ENCODE measurements at places on chromosomes 4 and X.
A peak's percentile ranks its signal among the peaks of the same experiment; 100 is the strongest.

DNA sequence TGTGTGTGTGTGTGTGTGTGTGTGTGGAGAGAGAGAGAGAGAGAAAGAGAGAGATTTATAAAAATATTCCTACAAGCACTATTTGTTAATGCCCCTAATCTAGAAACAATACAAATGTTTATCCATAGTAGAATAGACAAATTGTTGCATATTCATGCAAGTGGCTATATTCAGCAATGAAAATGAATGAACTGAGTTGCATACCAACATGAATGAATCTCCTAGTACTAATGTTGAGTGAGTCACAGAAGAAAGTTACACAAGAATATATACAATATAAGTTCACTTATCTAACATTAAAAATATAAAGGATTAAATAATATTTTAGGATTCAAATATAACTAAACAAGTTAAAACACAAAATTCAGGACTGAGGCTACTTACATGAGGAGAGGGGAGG, 456.8 kb upstream of the AMOT start:
- H3K27me3 ChIP-seq = no peaks in the 10 kb centered on the region
- no peak overlapping the region for H3K27ac ChIP-seq
- DNase-seq = no peak
- H3K36me3 ChIP-seq = no peaks in the 10 kb centered on the region
- H3K4me1 ChIP-seq = no peaks in the 10 kb centered on the region

GRCh38 chr4:128596853-128597252, 212.6 kb upstream of the JADE1 start:
- H3K4me3 ChIP-seq = no peak overlapping the region
- DNase-seq = no peak
- H3K27me3 ChIP-seq = no peaks in the 10 kb centered on the region
- no peaks in the 10 kb centered on the region for H3K36me3 ChIP-seq
- no peak overlapping the region for H3K27ac ChIP-seq
- H3K4me1 ChIP-seq = peaks cover 5% of the 10 kb centered on the region

DNA sequence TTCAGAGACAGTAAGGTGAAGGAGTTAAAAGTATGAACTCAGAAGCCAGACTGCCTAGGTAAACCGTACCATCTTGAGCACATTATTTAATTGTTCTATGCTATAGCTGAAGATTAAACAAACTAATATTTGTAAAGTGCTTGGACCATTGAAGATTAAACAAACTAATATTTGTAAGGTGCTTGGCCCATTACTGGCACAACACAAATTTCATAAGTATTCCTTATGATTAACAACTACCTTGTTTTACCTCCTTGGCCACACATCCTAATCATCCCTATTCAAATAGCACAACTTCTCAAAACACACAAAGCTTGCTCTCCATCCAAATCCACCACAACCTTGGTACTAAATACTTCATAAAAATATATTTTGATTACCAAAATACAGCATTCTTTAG, 137.0 kb downstream of the PPP3CA start:
- no peaks in the 10 kb centered on the region for H3K27me3 ChIP-seq
- H3K4me3 ChIP-seq = no peak overlapping the region
- no peaks in the 10 kb centered on the region for H3K36me3 ChIP-seq
- H3K27ac ChIP-seq = no peak overlapping the region

DNA sequence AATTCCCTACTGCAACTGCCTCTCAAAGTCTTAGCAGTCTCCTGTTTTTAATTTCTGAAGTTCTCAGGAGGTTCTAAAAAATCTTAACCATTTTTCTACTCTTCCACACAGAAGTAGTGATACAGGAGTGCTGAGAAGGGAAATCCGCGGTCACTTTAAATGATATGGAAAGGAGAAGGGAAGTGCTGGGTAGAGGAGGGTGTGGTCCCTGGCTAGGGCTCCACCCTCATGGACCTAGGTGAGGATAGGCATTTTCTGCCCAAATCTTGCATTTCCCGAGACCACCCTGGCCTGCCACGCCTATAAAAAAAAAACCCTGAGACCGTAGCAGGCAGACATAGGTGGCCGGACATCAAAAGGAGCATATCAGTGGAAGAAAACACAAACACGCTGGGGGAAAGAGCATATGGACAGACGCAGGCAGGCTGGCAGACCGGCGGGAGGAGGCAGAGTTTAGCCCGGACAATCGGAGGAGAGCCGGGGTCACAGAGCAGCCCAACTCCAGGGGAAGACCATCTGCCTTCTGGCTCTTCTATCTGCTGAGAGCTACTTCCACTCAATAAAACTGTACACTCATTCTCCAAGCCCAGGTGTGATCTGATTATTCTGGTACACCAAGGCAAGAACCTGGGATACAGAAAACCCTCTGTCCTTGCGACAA, 85.7 kb downstream of the POU3F4 start:
- H3K27ac ChIP-seq = no peak overlapping the region
- H3K27me3 ChIP-seq = no peaks in the 10 kb centered on the region
- H3K4me3 ChIP-seq = peak overlapping the region; percentile 21
- no peaks in the 10 kb centered on the region for H3K36me3 ChIP-seq

DNA sequence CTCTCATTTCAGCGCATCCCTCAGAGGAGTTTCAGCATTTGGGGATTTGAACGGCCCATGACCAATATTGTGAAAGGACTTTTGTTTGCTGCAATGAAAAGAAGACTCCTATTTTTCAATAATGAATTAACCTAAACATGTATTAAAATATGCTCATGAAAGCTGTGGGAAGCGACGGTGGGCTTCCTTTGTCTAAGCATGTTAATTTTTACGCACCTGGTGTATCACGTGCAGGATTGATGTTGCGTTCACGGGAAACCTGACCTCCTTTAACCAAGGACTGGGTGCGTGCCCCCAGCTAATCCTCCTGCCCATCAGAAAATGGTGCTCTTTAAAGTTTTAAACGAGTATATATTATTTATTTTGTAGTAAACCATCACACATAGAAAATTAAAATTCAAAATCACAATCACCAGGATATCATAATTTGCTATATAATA, 590 bp upstream of the CCDC110 start:
- H3K36me3 ChIP-seq = no peaks in the 10 kb centered on the region
- no peaks in the 10 kb centered on the region for H3K4me1 ChIP-seq
- H3K27me3 ChIP-seq = peaks cover 21% of the 10 kb centered on the region
- H3K27ac ChIP-seq = no peak overlapping the region
- DNase-seq = no peak

DNA sequence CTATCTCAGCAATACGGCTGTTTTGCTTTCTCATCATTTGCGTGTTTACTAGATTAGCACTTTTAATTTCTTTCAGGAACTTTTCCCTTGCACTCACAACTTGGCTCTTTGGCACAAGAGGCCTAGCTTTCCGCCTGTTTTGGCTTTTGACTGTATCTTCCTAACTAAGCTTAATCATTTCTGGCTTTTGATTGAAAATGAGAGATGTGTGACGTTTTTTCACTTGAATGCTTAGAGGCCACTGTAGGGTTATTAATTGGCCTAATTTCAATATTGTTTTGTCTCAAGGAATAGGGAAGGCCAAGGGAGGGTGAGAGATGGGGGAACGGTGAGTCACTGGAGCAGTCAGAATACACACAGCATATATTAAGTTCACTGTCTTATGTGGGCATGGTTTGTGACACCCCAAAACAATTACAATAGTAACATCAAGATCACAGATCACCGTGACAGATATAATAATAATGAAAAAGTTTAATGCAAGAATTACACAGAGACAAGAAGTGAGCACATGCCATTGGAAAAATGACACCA, 27.3 kb downstream of the MND1 start:
- H3K27me3 ChIP-seq = no peaks in the 10 kb centered on the region
- H3K36me3 ChIP-seq = no peaks in the 10 kb centered on the region
- H3K4me3 ChIP-seq = no peak overlapping the region
- H3K4me1 ChIP-seq = no peaks in the 10 kb centered on the region
- DNase-seq = no peak

DNA sequence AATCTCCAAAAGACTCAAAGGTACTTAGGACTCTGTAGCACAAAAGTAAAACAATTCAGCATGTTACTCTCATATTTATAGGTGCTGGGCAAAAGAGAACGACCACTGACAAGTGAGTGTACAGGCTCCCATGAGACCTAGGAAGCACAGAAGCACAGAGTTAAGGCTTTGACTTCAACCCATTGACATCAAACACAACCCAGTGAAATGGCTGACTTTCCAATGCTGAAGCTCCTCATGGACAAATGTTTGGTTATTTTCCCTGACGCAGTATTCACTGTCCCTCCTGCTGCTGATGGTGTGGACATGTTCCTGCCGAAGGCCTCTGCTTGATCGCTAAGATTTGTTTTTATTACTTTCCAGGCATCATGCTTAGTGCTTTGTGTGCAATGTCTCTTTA, 148.7 kb downstream of the TSPAN5 start:
- no peak for DNase-seq
- no peak overlapping the region for H3K4me3 ChIP-seq
- no peaks in the 10 kb centered on the region for H3K36me3 ChIP-seq
- H3K27ac ChIP-seq = peak overlapping the region; percentile 1

GRCh38 chr4:185100423-185100822, 42.6 kb upstream of the SLC25A4 start:
- H3K4me1 ChIP-seq = no peaks in the 10 kb centered on the region
- H3K36me3 ChIP-seq = no peaks in the 10 kb centered on the region
- no peak overlapping the region for H3K4me3 ChIP-seq
- H3K27me3 ChIP-seq = no peaks in the 10 kb centered on the region
- no peak overlapping the region for H3K27ac ChIP-seq
- no peak for DNase-seq

DNA sequence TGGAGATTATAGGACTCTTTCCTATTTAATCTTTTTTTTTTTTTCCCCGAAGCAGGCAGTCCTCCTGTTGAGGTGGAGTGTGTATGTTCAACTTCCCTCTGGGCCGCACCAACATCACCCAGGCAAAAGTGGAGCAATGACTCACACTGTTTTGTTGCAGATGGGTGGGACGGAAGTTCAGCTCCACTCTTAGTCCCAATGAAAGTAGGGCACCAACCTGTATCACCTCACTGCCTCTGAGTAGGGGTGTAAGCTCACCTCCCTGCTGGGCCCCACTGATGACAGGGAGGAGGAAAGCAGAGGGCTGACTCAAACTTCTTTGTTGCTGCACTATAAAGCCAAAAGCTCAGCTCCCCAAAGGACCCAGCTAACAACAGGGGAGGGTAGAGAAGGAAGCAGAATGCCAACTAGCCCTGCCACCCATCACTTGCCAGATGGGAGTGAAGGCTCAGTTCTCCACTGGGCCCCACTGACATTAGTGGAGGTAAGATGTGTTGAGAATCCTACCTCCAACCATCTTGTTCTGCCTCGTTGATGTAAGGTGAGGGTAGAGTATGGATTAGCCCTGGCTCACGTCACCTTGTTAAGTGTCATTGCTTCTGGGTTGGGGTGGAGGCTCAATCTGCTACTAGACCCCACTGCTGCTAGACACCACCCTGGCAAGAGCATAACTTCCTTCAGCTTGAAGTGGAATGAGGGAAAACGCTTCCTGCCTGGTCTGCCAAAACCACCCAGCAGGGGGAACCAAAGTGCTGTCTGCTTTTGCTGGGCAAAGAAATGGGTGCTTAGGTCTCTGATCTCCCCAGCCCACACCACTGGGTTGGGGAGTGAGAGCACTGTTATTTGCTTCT, 14.1 kb downstream of the RPS6KA3 start:
- no peak overlapping the region for H3K27ac ChIP-seq
- H3K4me1 ChIP-seq = no peaks in the 10 kb centered on the region
- no peak overlapping the region for H3K4me3 ChIP-seq
- no peaks in the 10 kb centered on the region for H3K27me3 ChIP-seq

DNA sequence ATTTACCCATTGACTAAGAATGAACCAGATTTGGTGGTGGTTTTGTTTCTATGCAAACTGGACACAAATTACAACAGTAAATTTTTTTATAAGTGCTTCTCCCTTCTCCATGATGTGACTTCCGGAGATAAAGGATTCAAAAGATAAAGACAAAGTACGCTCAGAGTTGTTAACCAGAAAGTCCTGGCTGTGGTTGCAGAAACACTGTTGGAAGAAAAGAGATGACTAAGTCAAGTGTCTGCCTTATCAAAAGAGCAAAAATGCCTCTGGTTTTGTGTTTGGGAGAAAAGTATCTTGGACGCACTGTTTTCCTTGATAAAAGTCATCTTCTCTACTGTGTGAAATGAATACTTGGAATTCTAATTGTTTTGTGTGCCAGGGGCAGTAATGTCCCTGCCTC, 213.4 kb downstream of the GC start:
- no peak for DNase-seq
- no peaks in the 10 kb centered on the region for H3K4me1 ChIP-seq
- H3K27me3 ChIP-seq = no peaks in the 10 kb centered on the region
- no peaks in the 10 kb centered on the region for H3K36me3 ChIP-seq
- H3K4me3 ChIP-seq = no peak overlapping the region

DNA sequence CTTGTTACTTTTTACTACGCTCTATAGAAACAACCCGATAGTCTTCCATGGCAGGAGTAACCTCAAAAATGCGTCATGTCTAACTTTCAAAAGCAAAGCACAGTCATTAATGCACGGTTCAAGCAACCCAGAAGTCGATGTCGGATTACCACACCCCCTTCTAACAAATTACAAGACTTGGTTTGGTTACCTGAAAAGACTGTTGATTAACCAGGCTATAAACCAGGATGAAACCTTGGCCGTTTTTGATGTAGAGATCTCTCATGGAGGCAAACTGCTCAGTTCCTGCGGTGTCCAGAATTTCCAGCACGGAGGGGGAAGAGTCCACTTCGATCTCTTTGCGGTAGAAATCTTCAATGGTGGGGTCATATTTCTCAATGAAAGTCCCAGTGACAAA, 2.4 kb downstream of the RAP2C start:
- peak; percentile 20 for DNase-seq
- peak overlapping the region; percentile 77 for H3K4me3 ChIP-seq
- peaks cover 8% of the 10 kb centered on the region for H3K4me1 ChIP-seq
- H3K36me3 ChIP-seq = peaks cover 14% of the 10 kb centered on the region
- no peak overlapping the region for H3K27ac ChIP-seq
- H3K27me3 ChIP-seq = no peaks in the 10 kb centered on the region

DNA sequence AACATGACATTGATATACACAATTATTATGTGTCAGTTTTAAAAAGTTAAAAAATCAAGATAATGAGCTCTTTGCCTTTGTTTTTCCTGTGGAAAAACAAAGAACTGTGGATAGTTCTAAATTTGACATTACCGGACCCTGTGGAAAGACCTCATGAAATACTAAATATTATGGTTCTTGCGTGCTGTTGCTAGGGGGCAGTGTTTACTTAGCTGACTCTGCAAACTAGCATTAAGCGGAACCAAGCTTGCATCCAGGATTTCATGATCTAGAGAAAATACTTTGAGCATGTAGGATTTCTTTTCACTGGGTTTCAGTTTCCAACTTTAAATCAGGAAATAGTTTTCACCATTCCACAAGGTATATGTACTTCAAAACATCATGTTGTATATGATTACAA, 33.6 kb downstream of the CLCN4 start:
- peak; percentile 60 for DNase-seq
- H3K36me3 ChIP-seq = no peaks in the 10 kb centered on the region
- H3K27me3 ChIP-seq = no peaks in the 10 kb centered on the region
- no peaks in the 10 kb centered on the region for H3K4me1 ChIP-seq

DNA sequence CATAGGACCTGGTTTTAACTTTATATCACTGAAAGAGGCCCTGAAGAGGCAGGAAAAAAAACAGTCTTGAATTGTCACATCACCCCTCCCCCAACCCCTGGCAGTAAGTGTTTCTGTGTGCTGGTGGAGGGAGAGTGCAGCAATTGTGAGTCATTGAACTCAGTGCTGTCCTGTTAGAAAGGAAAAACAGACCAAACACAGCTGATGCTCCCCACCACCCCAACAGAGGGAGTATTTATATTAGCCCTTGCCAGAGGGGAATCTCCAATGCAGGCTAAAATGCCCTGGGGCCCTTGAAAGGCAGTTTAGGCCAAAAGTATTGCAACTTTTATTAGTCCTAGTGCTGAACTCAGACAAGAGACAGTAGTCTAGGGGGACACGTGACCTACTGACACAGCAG, 197.8 kb upstream of the AGTR2 start:
- no peaks in the 10 kb centered on the region for H3K27me3 ChIP-seq
- no peak overlapping the region for H3K4me3 ChIP-seq
- no peak for DNase-seq
- H3K27ac ChIP-seq = no peak overlapping the region

All from neural progenitor cell (in vitro differentiated cells).